Breast epithelium (tissue), 4 donors: ENCODE measurements at places on chromosomes 6 and 20.
A peak's percentile ranks its signal among the peaks of the same experiment; 100 is the strongest.

- DNase-seq = peak; percentile 63
Measured at GRCh38 chr6:138001750-138002349, 105.4 kb downstream of the PERP start.

DNA sequence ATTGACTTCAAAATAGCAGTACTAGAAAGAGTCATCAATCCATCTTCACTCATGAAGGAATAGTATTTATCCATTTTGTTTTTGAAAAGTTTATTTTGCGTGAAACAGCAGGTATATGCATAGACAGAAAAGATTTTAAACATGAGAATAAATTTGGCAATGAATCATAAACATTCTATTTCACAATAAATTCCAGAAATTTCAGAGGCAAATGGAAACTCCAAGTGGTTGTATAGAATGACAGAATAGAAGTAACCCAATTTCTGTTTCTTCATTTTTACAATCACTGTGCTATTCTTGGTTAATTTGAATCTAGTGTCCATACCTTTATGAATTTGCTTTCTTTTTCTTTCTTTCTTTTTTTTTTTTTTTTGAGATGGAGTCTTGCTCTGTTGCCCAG lies 173.0 kb upstream of the ECI2 start:
- DNase-seq = no peak

GRCh38 chr6:119138906-119139541 lies 60.6 kb upstream of the FAM184A start:
- no peak for DNase-seq

- no peak for DNase-seq
Measured at GRCh38 chr20:12276011-12276673, 358.4 kb downstream of the BTBD3 start.

DNA sequence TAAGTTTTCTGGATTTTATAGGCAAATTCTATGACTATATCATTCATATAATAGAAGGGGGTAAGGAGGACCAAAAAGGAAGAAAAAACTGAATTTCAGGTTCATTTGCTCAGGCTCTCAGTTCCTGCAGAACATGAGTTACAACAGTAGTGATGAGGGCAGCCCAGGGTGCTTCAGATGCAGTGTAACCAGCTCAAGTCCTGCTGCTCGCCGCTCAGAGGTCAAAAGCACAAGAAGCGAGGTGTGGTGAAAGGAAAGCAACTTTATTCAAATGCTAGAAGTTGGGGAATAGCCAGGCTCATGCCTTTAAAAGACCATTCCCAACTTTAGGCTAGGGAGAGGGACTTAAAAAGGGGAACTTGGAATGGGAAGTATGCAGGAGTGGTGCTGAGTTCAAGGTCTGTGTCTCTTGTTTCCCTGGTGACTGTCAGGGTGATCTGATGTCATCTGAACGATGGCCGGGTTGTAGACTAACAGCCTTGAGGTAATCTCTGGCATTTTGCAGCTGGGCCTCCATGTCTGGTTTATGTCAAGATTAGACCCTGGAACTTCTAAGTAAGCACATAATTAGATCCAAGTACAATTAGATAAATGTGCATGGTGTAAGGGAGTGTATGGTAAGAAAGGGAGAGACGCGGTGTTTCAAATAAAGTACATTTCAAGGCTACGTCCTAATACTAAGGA lies 14.5 kb upstream of the SEC63 start:
- DNase-seq = no peak

DNA sequence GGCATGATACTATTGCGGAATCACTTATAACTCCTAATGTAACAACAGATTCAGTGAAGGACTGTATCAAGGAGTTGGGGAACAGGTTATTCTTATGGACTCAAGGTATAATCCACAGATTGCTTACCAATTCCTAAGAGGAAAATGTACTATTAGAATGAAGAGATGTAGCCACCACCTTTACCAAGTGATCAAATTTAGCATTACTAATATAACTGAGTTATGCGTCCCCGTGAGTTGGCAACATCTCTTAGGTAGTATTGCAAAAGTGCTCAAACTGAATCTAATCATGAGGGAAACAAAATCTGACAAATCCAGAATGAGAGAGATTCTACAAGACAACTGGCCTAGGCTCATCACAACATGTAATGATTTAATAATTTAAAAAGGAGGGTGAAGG lies 777 bp upstream of the SNRNP48 start:
- DNase-seq = no peak

DNA sequence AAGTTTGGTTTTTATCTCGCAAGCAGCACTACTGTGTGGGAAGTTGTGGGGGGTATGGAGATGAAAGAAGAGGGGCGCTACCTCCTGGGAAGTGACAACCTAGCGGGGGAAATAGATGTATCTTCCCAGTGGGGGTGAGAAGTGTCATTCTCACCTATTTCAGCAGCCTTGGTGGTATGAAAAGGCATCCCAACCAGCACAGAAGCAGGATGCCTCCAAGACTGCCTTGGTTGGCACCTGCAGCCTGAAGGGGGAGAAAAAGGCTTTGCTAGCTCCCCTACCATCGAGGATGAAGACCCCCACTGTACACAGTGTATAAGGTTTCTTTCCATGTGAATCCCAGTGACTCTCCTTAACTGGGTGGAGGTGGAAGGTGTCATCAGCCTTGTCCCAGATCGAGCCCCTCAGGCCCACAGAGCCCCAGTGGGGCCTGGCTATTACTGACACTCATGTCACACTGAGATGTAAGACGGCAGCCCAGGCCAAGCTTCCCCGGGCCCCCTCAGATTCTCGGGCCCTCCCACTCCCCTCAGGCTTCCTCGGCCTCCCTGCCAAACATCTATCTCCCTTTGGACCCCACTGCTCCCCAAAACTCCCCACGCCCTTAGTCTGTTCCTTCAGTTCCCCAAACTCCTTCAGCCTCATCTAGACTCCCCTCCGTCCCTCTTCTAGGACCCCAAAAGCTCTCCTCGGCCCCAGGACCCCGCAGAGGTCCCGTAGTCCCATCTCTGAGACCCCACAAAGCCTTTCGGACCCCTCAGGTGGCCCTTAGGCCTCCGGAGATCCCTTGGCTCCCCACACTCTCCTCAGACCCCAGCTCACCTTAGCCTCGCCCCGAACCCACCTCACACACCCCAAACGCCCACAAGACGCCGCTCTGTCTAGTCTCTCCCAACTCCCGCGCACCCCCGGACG lies 688 bp downstream of the COMMD7 start:
- DNase-seq = no peak

DNA sequence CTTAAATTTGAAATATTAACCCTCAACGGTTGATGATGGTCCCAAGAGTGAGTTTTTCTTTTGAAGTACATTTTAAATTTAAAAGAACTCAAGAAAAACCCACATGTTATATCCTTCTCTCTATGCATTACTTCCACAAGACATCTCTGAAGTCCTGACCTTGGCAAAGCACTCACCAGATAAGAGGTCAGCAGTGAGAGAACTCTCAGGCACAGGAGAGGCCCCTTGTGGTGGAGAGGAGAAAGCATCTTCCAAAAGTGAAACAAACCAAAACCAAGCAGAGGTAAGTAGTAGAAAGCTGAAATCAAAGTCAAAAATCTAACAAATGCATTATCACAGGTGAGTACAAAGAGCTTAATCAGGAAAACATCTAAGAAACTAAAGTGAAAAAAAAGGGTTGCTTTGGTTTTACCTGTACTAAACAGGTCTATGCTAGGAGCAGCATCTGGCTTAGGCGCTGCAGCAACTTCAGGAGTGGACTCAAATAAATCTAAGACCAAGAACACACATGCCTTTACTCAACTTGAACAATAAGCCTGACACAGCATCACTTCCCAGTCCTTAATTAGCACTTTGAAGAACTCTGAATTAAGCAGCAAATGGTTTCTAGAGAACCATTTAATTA lies 80.5 kb downstream of the PRSS35 start:
- no peak for DNase-seq

DNA sequence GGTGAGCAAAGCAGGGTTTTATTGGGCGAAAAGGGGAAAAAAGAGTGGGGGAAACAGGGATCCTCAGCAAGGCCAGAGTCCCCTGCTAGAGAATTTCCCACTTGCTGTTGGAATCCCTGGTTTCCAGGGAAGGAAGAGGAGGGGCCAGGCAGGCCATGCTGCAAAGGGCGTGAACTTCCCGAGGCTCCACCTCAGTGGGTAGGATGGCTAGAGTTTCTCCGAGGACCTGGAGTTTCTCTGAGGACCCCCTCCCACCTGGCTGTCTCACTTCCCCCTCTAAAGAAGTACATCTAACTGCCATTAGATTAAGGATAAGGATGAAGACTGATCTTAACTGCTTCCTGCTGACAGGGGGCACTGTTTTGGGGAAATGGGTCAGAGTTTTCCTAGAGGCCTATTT lies 1239.3 kb upstream of the GJE1 start:
- no peak for DNase-seq

DNA sequence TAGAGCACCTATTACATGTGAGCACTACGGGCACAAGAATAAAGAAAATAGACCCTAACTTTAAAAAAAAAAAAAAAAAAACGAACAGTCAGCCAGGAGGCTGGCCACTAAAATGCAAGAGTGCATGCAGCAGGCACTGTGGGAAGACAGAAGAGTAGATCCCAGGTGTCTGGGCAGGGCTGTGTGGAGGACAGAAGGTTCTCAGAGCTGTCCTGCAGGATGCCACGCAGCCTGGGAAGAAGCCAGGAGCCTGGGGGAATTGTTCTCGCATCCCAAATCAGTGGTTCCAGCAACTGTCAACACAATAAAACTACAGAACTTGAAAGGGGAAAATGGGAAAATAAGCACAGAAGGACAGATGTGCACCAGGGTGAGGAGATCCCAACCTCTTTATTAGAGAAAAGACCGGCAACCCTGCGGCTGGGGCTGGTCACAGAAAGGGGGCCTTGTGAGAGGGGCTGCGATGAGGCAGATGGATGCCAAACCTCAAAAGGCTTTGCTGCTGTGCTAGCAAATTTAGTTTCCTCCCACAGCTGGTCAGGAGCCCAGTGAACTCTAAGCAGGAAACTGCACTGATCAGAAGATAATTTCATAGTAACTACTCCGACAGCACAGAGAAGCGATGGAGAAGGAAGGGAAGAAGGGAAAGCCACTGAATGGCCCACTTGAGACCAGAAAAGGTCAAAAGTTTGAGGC lies 30.9 kb downstream of the MAP3K5 start:
- DNase-seq = peak; percentile 57

- DNase-seq = no peak
Measured at GRCh38 chr6:117542493-117542892, 59.8 kb downstream of the GOPC start.

- peak; percentile 75 for DNase-seq
Measured at GRCh38 chr6:43509984-43510826, at the start of gene LRRC73. Gene LRRC73 (minus strand): TSS chr6:43510346. CDS start chr6:43509785, 561 bp downstream.

DNA sequence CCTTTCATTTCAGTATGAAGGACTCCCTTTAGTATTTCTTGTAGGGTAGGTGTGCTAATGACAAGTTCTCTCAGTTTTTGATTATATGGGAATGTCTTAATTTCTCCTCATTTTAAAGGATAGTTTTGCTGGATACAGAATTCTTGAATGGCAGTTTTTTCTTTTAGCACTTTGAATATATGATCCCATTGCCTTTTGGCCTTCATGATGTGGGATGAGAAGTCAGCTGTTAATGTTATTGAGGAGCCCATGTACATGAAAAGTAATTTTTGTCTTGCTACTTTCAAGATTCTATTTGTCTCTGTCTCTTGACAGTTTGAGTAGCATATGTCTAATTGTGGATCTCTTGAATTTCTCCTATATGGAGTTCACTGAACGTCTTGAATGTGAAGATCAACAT lies 30.9 kb downstream of the RSPH3 start:
- DNase-seq = no peak
